ENCODE measurements at places on chromosomes 1 and 21.

- DNase-seq: peak; percentile 74
Measured at GRCh38 chr1:156591432-156592157, at the start of gene NAXE. Gene NAXE, plus strand, starts transcription at chr1:156591776. Its CDS starts 29 bp downstream, at chr1:156591805.

- no peak for DNase-seq
Measured at GRCh38 chr1:26155370-26156284, 3.3 kb upstream of the FAM110D start.

DNA sequence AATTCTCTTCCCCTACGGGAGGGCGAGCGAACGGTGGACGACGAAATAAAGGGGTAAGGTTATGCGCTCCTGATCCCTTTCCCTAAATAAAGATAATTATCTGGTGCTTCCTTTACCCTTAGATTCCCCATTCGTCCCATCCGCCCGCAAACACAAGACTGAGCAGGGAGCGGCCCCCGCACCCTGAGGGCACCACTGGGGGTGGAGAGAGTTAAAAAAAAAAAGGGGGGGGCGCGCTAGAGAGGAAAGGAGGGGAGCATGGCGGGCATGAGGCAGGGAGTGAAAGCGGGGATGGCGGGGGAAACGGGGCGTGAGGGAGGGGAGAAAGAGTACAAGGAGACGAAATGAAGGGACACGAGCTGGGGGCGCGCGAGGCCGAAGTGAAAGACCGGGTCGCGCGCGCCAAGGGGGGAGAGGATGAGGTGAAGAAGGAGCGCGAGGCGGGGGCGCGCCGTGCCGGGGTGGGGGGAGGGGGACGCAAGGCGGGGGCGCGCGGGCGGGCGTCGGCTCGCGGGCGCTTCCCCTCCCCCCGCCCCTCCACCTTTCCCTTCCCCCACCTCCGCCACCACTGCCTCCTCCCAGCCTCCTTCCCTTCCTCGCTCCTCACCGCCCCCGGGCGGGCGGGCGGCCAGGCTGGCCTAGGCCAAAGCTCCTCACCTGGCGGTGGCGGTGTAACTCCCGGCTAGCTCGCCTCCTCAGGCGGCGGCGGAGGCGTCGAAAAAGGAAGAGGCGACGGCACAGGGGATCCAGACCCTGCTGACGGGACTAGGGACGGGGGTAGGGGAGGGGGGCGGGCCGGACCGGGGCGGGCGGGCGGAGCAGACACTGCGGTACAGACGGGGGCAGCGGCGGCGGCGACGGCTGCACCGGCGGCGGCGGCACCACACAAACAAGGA, 448 bp downstream of the GATAD2B start:
- DNase-seq: peak; percentile 65

DNA sequence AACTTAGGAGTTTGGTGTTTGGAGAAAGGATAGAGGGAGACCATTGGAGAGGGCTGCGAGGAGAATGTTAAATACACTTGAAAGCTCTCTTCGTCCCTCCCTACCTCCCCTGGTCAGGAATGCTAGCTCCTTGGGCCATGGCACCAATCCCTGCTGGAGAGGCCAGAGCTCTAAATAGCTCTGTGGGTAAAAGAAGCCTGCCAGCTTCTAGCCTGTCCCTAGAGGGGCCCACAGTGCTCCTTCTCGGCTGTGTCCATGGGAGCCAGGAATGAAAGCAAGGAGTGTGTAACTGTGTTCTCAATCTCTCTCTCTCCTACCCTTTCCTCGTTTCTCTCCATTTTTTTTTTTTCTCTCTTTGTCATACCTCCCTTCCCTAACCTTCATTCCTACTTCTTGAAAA, at the start of gene CCDC190:
Gene CCDC190 (minus strand): TSS at position 75 of the 400 bp plus-strand sequence. CDS start 1,529 bp downstream, outside the sequence.
- no peak for DNase-seq

- DNase-seq: no peak
Measured at GRCh38 chr1:18239671-18240070, 132.1 kb downstream of the IGSF21 start.

- DNase-seq: no peak
Measured at GRCh38 chr21:17903929-17904639, 84.9 kb upstream of the C21orf91 start.

GRCh38 chr21:45505416-45506021, 36.7 kb downstream of the SLC19A1 start:
- no peak for DNase-seq

GRCh38 chr1:26701995-26702679, 6.3 kb downstream of the ARID1A start:
- DNase-seq: no peak

GRCh38 chr1:167864392-167865032, 49.4 kb downstream of the ADCY10 start:
- DNase-seq: no peak

- DNase-seq: no peak
Measured at GRCh38 chr21:40381111-40381510, 465.8 kb downstream of the DSCAM start.

- no peak for DNase-seq
Measured at GRCh38 chr1:43822040-43822690, 111.4 kb upstream of the ARTN start.

- no peak for DNase-seq
Measured at GRCh38 chr21:15084668-15085067, 19.9 kb upstream of the NRIP1 start.

DNA sequence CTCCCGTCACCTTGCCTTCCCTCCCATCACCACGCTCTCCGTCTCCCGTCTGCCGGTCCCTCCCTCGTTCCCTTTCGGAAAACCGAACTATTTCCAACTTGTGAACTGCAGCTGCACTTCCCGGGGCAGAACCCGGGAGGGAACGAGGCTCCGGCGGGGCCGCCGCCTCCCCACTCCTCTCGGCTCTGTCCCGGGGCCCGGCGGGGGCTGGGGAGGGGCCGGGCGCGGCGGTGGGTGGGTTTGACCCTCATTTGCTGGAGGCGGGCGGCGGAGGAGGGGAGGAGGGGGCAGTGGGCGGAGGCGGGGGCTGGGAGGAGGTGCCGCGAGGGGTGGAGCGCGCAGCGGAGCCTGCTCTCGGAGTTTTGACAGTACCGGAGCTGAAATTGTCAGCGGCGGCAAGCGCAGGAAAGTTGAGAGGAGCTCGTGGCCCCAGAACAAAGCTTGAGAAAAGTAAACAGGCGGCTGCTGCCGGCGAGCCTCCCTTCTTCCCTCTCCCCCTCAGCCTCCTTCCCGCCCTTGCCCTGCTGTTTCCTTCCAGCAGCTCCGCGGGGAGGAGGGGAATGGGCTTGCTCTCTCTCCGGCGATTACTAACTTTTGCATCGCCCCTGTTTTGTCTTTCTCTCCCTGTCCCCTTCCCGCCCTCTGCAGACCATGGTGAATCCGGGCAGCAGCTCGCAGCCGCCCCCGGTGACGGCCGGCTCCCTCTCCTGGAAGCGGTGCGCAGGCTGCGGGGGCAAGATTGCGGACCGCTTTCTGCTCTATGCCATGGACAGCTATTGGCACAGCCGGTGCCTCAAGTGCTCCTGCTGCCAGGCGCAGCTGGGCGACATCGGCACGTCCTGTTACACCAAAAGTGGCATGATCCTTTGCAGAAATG, 2.9 kb downstream of the LMO4 start:
- DNase-seq: peak; percentile 47

- DNase-seq: no peak
Measured at GRCh38 chr1:198125995-198126735, 30.6 kb upstream of the NEK7 start.

DNA sequence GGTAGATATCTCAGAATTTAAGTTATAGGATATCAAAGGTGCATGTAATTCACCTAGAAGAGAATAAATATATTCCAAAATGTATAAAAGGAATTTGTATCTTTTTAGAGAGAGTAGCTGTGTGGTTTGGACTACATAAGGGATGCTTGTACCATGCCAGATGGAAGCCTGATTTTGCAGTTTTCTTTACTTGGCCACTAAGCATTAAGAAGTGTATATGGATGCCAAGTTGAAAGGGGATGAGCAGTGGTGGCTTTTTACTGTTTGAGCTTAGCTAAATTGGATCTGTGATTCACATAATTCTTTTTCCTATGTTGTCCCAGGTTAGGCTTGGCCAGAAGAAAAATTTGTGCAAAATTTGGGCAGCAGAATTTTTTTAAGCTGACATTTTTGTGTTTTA, 43.5 kb upstream of the TTLL7 start:
- DNase-seq: no peak

GRCh38 chr1:237164406-237165352, 122.7 kb downstream of the RYR2 start:
- DNase-seq: no peak

- peak; percentile 64 for DNase-seq
Measured at GRCh38 chr1:168112673-168113305, 23.9 kb downstream of the GPR161 start.

GRCh38 chr1:70536708-70537366, 125.8 kb downstream of the CTH start:
- DNase-seq: no peak

- no peak for DNase-seq
Measured at GRCh38 chr1:178470411-178470960, 26.3 kb downstream of the CLEC20A start.

DNA sequence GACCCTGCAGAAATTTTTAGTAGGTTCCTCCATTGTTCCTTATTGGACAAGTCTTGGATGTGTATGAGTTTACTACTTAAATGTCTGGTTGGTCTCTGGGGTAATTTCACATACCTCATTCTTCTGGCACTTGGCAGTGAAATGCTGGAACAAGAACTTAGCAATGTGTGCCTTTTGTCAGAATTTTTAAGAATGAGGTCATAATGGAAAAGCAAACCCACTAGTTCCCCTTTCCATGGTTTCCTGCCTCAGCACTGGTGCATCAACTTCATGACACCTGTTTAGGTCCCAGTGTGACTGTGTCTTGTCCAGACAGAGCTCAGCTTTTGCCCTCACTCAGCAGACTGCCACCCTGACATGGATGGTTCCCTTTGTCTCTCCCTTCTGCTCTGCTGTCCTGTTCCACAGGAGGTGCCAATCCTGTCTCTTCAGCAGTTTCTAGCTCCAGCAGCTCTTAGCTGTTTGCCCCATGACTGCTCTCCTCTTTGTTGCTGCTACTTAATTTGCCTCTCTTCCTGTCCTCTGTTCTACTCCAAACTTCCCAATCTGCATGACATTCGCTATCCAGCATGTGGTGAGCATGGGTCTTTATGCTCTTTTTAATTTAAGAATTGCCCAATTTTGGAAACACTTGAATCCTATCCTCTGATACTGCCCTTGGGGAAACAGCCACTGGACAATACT, 135.6 kb downstream of the CYYR1 start:
- DNase-seq: no peak

GRCh38 chr1:210685295-210685650, 356.6 kb downstream of the HHAT start:
- no peak for DNase-seq

GRCh38 chr21:45427331-45428271, 22.6 kb downstream of the COL18A1 start:
- no peak for DNase-seq

GRCh38 chr1:180533266-180533987, 25.3 kb upstream of the OVAAL start:
- peak; percentile 66 for DNase-seq

GRCh38 chr1:31378001-31378400, 5.1 kb upstream of the FABP3 start:
- no peak for DNase-seq

DNA sequence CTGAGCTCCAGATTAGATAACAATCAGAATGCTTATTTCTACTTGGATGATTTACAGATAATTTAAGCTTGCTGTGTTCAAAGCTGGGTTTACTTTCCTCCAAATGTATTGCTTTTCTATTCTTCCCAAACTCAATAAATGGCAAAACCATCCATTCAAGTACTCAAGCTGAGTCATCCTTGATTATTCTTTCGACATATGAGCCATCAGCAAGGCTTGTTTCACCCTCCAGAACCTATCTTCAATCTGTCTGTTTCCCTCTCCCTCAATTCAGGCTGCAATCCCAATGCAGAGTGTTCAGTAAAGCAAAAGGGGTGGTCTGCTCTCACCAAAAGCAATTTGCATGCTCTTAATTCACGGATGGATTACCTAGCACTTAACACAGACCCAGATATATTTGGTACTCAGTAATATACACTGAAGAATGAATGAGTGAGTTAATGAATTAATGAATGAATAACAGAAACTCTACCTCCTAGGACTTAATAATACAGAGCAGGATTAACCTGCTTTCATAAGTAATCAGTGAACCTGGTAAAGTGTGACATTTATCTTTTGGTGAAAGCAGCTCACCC, 41.9 kb downstream of the DDR2 start:
- no peak for DNase-seq

- no peak for DNase-seq
Measured at GRCh38 chr1:117070124-117070523, 10.0 kb downstream of the TTF2 start.

- peak; percentile 60 for DNase-seq
Measured at GRCh38 chr1:9654834-9655723, 3.5 kb downstream of the PIK3CD start.

DNA sequence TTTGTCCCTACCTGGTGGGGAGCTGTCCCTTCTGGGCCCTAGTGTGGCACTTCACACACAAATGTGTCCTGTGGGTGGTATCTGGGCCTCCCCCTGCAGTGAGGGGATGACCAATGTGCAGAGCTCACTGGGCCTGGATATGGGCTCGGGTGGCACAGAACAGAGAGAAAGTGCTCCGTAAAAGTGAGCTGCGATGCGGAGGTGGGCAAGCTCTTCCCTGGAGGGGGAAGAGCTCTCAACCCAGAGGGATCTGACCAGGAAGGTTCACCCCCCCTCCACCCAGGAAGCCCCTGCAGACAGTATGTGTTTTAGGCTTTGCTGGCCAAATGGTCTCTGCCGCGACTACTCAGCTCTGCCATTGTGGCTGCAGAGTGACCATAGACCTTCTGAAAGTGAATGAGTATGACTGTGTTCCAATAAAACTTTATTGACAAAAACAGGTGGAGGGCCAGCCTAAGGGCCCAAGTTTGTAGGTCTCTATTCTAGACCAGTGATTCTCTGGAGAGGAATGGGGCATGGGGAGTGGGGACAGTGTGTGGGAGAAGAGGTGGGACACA, 8.6 kb upstream of the ITGB2 start:
- no peak for DNase-seq

GRCh38 chr1:77370161-77370560, 88.3 kb downstream of the AK5 start:
- DNase-seq: no peak

DNA sequence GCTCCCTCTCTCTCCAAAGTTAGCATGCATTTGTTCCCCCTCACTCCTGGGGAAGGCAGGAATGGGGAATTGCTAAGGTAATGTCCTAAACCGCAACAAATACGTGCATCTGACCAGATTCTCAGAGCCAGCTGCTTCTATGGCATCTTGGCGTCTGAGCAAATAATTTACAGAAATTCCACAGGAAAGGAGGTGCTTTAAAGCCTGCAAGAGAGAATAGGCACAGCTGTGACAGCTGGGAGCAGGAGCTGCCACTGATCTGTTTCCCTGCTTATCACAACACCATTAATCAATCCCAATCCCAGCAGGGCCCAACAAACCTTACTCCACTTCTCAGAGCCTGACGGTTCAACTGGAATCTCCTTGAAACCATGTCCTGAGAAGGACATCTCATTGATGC, 83.5 kb upstream of the ZNF281 start:
- DNase-seq: no peak

DNA sequence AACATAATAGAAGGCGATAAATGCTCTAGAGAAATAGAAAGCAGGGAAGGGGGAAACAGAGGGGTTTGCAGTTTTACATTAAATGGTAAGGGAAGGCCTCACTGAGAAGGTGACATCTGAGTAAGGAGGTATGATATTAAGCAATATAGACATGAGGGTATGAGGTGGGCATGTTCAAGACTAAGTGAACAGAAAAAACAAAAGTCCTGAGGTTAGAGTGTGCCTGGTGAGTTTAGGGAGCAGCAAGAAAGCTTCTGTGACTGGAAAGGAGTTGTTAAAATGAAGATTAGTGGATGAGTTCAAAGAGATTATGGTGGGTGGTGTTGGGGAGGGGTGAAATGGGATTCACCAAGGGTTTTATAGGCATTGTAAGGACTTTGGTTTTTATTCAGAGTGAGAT, 8.6 kb downstream of the RPRD2 start:
- no peak for DNase-seq

GRCh38 chr1:28718586-28719331, 18.0 kb upstream of the YTHDF2 start:
- DNase-seq: no peak

All from activated naive CD4-positive, alpha-beta T cell treated with anti-CD3 and anti-CD28 coated beads, Interleukin-2, amount 50 U/mL, for 16 hours (primary cell).